ENCODE measurements at places on chromosomes 5 and 9. TPM values are rescaled to one million over a fixed set of nuclear protein-coding genes. Genes with fewer than 3 reads are reported as not detected.

DNA sequence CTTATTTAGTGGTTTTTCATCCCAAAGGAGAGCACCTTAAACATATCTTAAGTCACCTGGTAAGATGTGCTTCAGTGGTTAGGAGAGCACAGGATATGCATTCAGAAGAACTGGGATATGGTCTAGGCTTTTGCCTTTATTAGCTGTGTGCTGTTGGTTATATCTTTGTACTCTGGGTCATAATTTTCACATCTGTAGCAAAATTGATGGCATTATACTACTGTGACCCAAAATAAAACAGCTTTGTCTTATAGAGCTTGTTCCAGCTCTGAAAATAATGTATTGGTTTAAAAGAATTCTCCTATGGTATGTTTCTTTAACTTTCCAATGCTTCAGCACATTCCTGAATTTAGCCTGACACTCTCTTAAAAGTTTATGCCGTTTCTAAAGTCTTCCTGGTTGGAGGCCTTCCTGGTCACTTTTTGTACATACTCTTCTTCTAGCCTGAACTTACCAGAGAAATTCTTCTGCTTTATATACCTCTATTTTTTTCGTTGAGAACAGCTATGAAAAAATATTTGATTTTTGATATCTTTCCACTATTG lies 337.1 kb upstream of the MPDZ start:
- DNase-seq = no peak

- no peak for DNase-seq
These were observed 17.3 kb downstream of the PLAC8L1 start for GRCh38 chr5:146088098-146088497.

The FAM221B gene
- total RNA-seq = not detected

The SPATA31D4 gene
- total RNA-seq = not detected

Measured in foreskin keratinocyte (primary cell).